ENCODE measurements at places on chromosomes 6 and 20. TPM values are rescaled to one million over a fixed set of nuclear protein-coding genes. Genes with fewer than 3 reads are reported as not detected.

The PRR18 gene
- total RNA-seq, result not detected

The MTRF1L gene
- 21.8 TPM for total RNA-seq

The CLPSL2 gene
- not detected for total RNA-seq

The EEF1A2 gene
- total RNA-seq, result 0.40 TPM

The ARFGEF3 gene
- total RNA-seq, result 5.3 TPM

The DYNLT2 gene
- total RNA-seq, result 0.74 TPM

The LIN28B gene
- not detected for total RNA-seq

The ANKRD66 gene
- total RNA-seq, result not detected

The OXT gene
- not detected for total RNA-seq

The CST2 gene
- not detected for total RNA-seq

The AIF1 gene
- total RNA-seq, result not detected

The ELOVL4 gene
- total RNA-seq, result 2.4 TPM

The GPRC6A gene
- not detected for total RNA-seq

The METTL24 gene
- not detected for total RNA-seq

The ZBTB24 gene
- 3.7 TPM for total RNA-seq

The RAET1G gene
- 0.34 TPM for total RNA-seq

The ME1 gene
- total RNA-seq, result 15.5 TPM

The PACRG gene
- total RNA-seq, result not detected

The FAM83C gene
- not detected for total RNA-seq

The XKR7 gene
- not detected for total RNA-seq

The PPP1R3G gene
- total RNA-seq, result 0.33 TPM

The NNAT gene
- total RNA-seq, result not detected

The FOXF2 gene
- not detected for total RNA-seq

The USP49 gene
- 1.9 TPM for total RNA-seq

The DNAAF9 gene
- total RNA-seq, result 8.3 TPM

The WFDC10B gene
- total RNA-seq, result not detected

The C6orf15 gene
- total RNA-seq, result not detected

The POU5F1 gene
- not detected for total RNA-seq

The LY6G5B gene
- 0.93 TPM for total RNA-seq

The ID4 gene
- total RNA-seq, result 0.20 TPM

The TINAG gene
- total RNA-seq, result not detected

The AKAP7 gene
- total RNA-seq, result 5.3 TPM

The EPB41L2 gene
- total RNA-seq, result 42.1 TPM

The HSPA12B gene
- total RNA-seq, result 50.2 TPM

The LINC00237 gene
- not detected for total RNA-seq
